ENCODE measurements at places on chromosomes 16 and 17. TPM values are rescaled to one million over a fixed set of nuclear protein-coding genes. Genes with fewer than 3 reads are reported as not detected.
A peak's percentile ranks its signal among the peaks of the same experiment; 100 is the strongest.

- no peaks in the 10 kb centered on the region for H3K27me3 ChIP-seq
- no peak overlapping the region for H3K27ac ChIP-seq
- no peaks in the 10 kb centered on the region for H3K4me1 ChIP-seq
- no peak overlapping the region for H3K4me3 ChIP-seq
- no peaks in the 10 kb centered on the region for H3K36me3 ChIP-seq
These were observed 21.1 kb downstream of the CACNG4 start for GRCh38 chr17:66985338-66986237.

DNA sequence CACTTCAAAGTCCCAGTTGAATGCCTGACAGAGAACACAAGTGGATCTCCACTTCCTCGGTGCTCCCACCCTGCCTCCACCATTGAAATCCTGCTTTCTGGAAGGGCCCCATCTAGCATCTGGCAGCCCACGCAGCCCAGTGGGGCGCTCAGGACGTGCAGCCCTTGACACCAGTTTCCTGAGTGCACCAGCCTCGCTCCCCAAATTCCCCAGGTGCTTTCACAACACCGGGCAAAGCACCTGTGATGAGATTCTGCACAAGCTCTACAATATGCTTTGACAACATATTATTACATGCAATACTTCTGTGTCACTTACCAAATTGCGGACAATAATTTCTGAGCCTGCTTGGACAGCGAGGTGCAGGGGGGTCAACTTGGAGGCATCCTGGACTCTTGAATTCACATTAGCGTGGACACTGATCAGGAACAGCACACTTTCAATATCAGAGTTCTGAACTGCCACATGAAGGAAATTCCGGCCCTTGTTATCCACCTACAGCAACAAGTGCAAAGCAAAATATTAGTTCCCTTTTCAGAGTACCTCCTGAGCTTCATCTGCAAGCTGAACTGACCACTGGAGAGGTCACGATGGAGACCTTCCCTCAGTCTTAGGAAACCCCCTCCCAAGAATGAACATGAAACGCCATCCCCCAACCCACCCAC lies 33.9 kb downstream of the CYB5D2 start:
- H3K4me3 ChIP-seq, result no peak overlapping the region
- no peaks in the 10 kb centered on the region for H3K36me3 ChIP-seq
- no peaks in the 10 kb centered on the region for H3K4me1 ChIP-seq
- H3K27ac ChIP-seq, result no peak overlapping the region
- DNase-seq, result no peak

Gene APOH
- 1.2 TPM for polyA plus RNA-seq

GRCh38 chr17:50381920-50382319 lies 8.9 kb downstream of the EME1 start:
- DNase-seq, result no peak
- H3K27ac ChIP-seq, result no peak overlapping the region
- no peak overlapping the region for H3K4me3 ChIP-seq
- no peaks in the 10 kb centered on the region for H3K4me1 ChIP-seq

- H3K27me3 ChIP-seq, result no peaks in the 10 kb centered on the region
- no peaks in the 10 kb centered on the region for H3K36me3 ChIP-seq
- H3K4me3 ChIP-seq, result no peak overlapping the region
- no peak overlapping the region for H3K27ac ChIP-seq
- DNase-seq, result no peak
These were observed 347.0 kb downstream of the WWOX start for GRCh38 chr16:78446486-78446885.

Gene EPOP
- 18.6 TPM for polyA plus RNA-seq

GRCh38 chr17:539066-539465 lies 175.6 kb downstream of the VPS53 start:
- no peak for DNase-seq
- H3K4me1 ChIP-seq, result no peaks in the 10 kb centered on the region
- no peak overlapping the region for H3K27ac ChIP-seq
- no peaks in the 10 kb centered on the region for H3K36me3 ChIP-seq

GRCh38 chr16:11238272-11239202 lies 17.5 kb downstream of the SOCS1 start:
- peaks cover 6% of the 10 kb centered on the region for H3K4me1 ChIP-seq
- H3K27ac ChIP-seq, result no peak overlapping the region
- H3K27me3 ChIP-seq, result no peaks in the 10 kb centered on the region
- H3K36me3 ChIP-seq, result no peaks in the 10 kb centered on the region
- H3K4me3 ChIP-seq, result no peak overlapping the region

DNA sequence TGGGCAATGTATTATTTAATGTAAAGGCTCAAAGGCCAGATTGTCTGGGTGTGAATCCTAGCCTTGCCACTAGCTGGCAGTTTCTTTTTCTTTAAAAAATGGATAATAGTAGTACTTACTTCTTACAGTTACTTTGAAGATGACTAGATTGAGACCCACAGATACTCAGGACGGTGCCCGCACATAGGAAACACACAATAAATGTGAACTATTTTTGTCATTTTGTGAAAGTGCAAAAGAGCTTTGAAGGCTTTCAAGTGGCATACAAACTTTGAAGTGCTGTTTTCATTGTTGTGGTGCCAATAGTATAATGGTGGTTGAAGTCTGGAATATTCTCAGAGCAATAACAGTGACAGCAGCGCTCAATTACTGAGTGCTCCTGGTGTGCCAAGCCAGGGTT lies 63.6 kb downstream of the OTOA start:
- no peak overlapping the region for H3K4me3 ChIP-seq
- H3K36me3 ChIP-seq, result no peaks in the 10 kb centered on the region
- H3K27ac ChIP-seq, result no peak overlapping the region
- H3K27me3 ChIP-seq, result no peaks in the 10 kb centered on the region

DNA sequence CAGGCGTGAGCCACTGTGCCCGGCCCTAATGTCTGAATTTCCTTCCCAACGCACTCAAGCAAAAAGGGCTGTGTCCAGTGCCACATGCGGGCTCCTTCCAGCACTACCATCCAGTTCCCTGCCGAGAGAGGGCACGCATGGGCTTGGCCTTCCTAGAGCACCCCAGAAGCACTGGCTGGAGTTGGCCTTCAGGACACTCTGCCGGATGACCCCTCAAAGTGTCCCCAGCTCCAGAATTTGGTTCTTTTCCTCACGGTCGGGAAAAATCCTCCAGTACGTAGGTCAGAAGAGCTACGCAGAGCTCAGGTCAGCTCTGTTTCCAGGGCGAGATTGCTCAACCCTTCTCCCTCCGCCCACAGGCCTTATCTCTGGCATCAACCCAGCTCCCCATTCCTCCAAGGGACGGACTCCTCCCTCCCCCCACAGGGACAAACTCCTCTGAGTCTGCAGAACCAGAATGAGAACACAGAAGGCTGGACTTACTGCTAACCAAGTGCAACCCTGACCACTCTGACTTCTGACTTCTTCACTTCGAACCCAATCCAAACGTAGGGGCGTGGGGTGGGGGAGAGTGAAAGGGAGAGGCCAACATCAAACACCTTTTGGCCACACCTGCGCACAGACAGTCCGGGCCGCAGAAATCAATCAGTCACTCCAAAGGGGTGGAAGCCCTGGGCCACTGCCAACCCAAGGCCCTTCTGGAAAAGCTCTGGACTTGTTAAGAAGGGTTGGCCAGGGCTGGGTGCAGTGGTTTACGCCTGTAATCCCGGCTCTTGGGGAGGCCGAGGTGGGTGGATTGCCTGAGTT lies 3.6 kb downstream of the CDC42EP4 start:
- H3K4me1 ChIP-seq, result peaks cover 55% of the 10 kb centered on the region
- peak overlapping the region; percentile 46 for H3K4me3 ChIP-seq
- peak overlapping the region; percentile 90 for H3K27ac ChIP-seq
- H3K27me3 ChIP-seq, result no peaks in the 10 kb centered on the region
- no peaks in the 10 kb centered on the region for H3K36me3 ChIP-seq

Gene KIF2B
- 191 TPM for polyA plus RNA-seq

DNA sequence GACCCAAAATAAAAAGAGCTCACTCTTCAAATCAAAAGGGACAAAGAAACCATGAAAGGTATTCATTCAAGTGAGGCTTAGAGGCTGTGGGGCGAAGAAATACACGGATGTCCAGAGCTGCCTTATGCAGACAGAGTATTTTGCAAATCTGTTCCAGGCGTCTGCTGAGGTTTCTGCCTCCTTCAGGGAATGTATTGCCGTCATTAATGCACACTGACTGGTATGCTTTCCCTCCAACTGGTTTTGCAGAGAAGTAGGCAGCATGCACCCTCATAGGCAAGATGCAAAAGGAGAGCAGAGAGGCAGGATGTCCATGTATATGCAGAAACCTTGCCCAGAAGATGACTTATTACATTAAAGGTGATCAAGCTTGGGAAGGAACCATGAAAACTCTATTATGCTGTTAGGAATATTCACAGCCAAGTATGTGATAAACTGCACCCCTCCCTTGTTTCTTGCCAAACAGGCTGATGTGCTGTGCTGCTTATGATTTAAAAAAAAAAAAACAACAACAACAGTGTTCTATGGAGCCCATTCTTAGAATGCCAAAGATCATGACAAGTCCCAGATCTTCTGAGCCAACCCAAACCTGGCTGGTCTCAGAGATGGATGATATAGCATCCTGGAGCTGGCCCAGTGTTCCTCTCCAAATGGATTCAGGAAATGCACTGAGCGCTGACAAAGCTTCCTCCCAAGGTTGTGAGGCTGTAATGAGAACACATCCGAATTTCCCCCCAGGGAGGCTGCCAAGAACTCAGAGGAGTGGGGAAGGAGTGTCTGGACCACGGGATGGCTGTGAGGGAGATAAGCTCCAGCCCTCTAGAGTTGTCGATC lies 77.6 kb upstream of the HLF start:
- no peaks in the 10 kb centered on the region for H3K4me1 ChIP-seq
- peak; percentile 23 for DNase-seq
- H3K27ac ChIP-seq, result no peak overlapping the region
- H3K27me3 ChIP-seq, result no peaks in the 10 kb centered on the region
- no peaks in the 10 kb centered on the region for H3K36me3 ChIP-seq
- H3K4me3 ChIP-seq, result no peak overlapping the region

- no peaks in the 10 kb centered on the region for H3K36me3 ChIP-seq
- no peaks in the 10 kb centered on the region for H3K27me3 ChIP-seq
- H3K27ac ChIP-seq, result no peak overlapping the region
- H3K4me1 ChIP-seq, result peaks cover 19% of the 10 kb centered on the region
These were observed 9.0 kb upstream of the MRPL38 start for GRCh38 chr17:75913537-75914210.

DNA sequence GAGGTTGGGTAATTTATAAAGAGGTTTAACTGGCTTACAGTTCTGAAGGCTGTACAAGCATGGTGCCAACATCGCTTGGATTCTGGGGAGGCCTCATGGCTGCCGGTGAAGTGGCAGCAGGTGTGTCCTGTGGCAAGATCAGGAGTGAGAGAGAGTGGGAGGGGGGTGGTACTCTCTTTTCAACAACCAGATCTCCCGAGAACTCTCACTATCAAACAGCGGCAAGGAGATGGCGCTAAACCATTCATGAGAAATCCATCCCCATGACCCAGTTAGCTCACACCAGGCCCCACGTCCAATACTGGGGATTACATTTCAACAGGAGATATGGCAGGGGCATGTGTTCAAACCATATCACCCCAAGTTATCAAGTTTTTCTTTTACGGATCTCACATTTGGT lies 44.0 kb upstream of the CBX4 start:
- no peaks in the 10 kb centered on the region for H3K36me3 ChIP-seq
- no peaks in the 10 kb centered on the region for H3K4me1 ChIP-seq
- no peak overlapping the region for H3K4me3 ChIP-seq
- no peak overlapping the region for H3K27ac ChIP-seq
